ENCODE measurements at places on chromosomes 5 and 9.

GRCh38 chr9:127417131-127418036 lies 6.8 kb upstream of the ZNF79 start:
- no peak for DNase-seq

DNA sequence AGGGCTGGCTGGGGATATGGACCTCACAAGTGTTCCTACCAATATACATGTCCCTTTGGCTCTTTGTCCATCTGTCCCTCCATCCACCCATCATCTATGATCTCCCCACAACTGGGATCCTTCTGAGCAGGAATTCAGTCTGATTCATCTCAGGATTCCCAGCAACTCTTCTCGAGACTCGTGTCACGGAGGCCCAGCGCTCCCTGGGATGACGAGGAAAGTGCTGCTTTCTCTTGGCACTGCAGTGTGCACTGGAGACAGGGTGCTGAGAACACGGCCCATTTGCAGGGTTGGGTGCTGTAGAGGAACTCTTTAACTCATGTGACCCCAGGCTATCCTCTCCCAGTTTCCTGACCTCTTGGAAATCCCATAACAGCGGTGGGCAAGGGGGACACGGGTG lies 72.9 kb downstream of the ANGPTL2 start:
- DNase-seq: no peak

- no peak for DNase-seq
Measured at GRCh38 chr5:141941779-141942178, 16.2 kb downstream of the PCDH12 start.

DNA sequence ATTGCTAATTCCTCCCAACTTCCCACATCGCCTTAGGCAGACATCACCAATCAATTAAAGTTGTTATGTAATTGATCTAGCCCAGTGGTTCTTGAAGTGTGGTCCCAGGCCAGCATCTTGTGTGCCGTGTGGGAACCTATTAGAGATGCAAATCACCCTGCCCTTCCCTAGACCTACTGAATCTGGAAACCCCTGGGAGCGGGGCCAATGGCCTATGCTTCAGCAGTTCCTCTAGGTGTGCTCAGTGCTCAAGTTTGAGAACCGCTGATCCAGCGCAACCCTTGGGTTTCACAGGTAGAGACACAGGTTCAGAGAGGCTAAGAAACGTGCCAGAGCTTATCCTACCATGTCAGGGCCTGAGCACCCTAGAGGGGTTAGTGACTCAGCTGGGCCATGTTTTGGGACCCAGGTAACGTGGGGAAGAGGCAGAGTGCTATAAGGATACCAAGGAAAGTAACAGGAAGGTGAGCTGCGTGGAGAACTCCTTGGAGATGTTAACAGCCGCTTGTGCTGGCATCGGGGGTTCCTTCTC lies 4.4 kb downstream of the SLC34A1 start:
- no peak for DNase-seq

- DNase-seq: no peak
Measured at GRCh38 chr5:122485226-122485625, 173.2 kb downstream of the SNCAIP start.

GRCh38 chr5:5062525-5063302 lies 77.4 kb upstream of the ADAMTS16 start:
- no peak for DNase-seq

- DNase-seq: no peak
Measured at GRCh38 chr9:117334101-117334500, 80.8 kb downstream of the ASTN2 start.

- no peak for DNase-seq
Measured at GRCh38 chr5:170010595-170010994, 30.3 kb upstream of the INSYN2B start.

Measured in AG04449 (cell line).